ENCODE measurements at places on chromosomes 16 and 17. TPM values are rescaled to one million over a fixed set of nuclear protein-coding genes. Genes with fewer than 3 reads are reported as not detected.
A peak's percentile ranks its signal among the peaks of the same experiment; 100 is the strongest.

The CSF3 gene
- total RNA-seq, result not detected

The HOXB2 gene
- 28.1 TPM for total RNA-seq

The MMP28 gene
- total RNA-seq, result not detected

GRCh38 chr17:47789611-47790561 is 31.7 kb downstream of the OSBPL7 start:
- no peaks in the 10 kb centered on the region for H3K36me3 ChIP-seq
- peaks cover 65% of the 10 kb centered on the region for H3K27me3 ChIP-seq
- no peak overlapping the region for H3K27ac ChIP-seq
- peak; percentile 85 for DNase-seq
- H3K4me1 ChIP-seq, result peaks cover 8% of the 10 kb centered on the region
- H3K4me3 ChIP-seq, result peak overlapping the region; percentile 69

GRCh38 chr16:69171325-69172084 is 15.5 kb upstream of the SNTB2 start:
- no peaks in the 10 kb centered on the region for H3K27me3 ChIP-seq
- H3K4me3 ChIP-seq, result no peak overlapping the region
- H3K4me1 ChIP-seq, result peaks cover 33% of the 10 kb centered on the region
- no peak for DNase-seq
- no peak overlapping the region for H3K27ac ChIP-seq
- peaks cover 56% of the 10 kb centered on the region for H3K36me3 ChIP-seq

GRCh38 chr16:35748621-35749252 is 2289.3 kb downstream of the TP53TG3F start:
- H3K4me1 ChIP-seq, result no peaks in the 10 kb centered on the region
- H3K4me3 ChIP-seq, result no peak overlapping the region
- no peak overlapping the region for H3K27ac ChIP-seq
- no peak for DNase-seq
- no peaks in the 10 kb centered on the region for H3K27me3 ChIP-seq

DNA sequence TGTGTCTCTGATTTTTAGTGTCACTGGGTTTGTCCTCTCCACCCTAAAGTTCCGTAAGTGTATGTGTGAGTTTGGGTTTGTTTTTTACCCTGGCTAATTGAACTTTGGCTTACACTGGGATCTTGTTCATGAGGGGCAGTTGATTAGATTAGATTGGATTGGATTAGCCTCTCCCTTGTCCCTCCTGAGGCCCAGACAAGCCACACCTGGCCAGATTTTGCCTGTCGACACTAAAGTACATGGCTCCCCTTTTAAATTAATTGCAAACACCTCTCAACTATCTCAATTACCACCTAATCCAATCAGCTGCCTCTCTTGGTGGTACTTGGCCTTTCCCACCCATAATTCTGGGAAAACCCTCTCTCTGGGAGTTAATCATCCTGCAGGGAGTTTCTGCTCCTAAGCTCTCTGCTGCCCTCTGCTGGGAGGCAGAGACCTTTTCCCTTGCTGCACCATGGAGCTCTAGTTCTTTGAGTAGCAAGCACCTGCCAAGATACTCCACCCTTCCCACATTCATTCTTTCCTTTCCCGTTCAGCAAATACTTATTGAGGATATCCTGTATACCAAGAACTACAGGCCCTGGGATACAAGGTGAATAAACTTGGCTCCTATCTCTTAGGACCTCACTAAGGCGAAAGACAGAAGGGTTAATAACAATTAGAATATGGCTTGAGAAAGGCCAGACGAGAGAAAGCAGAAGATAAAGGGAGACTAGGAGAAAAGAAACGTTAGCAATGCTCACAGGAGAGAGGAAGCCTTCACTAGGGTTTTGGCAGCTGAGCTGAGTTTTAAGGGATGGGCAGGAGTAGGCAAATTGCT is 60.0 kb upstream of the MPHOSPH6 start:
- DNase-seq, result peak; percentile 89
- no peaks in the 10 kb centered on the region for H3K4me1 ChIP-seq
- H3K36me3 ChIP-seq, result no peaks in the 10 kb centered on the region
- peaks cover 21% of the 10 kb centered on the region for H3K27me3 ChIP-seq
- H3K27ac ChIP-seq, result no peak overlapping the region
- no peak overlapping the region for H3K4me3 ChIP-seq

DNA sequence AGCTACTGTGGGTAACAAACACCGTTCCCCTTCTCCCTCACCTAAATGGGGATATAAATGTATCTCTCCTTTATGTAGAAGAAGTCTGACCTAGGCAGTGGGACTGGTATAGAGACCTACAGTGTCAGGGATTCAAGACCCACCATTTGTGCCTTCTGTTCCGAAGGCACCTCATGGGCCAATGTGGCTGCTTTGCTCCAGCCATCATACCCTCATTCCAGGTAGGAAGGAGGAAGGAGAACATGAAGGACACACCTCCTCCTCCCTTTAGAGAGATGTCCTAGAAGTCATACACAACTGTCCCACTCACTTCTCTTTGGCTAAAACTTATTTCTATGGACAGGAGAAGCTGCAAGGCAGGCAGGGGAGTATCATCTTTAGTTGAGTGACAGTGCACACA is 8.3 kb upstream of the CRISPLD2 start:
- H3K36me3 ChIP-seq, result no peaks in the 10 kb centered on the region
- H3K4me3 ChIP-seq, result no peak overlapping the region
- H3K27me3 ChIP-seq, result peaks cover 9% of the 10 kb centered on the region
- H3K4me1 ChIP-seq, result peaks cover 23% of the 10 kb centered on the region
- no peak for DNase-seq

DNA sequence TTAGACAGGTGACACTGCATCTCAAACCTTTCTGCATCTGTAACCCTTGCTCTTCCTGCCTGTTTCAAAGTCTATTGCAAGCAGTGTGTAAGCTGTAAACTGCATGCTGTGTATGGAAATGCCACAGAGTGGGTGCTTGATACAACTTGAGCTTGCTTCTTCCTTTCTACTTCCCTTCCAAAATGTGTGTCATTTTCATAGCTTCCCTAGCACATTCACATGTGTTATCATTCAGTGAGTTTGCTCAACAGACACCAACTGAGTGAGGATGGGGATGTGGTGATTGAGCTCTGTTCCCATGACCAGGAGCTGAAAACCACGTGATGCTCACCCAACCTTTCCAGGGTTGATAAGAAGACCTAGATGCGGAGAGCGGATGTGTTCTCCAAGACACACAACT is 111.1 kb downstream of the VAT1L start:
- no peaks in the 10 kb centered on the region for H3K4me1 ChIP-seq
- no peaks in the 10 kb centered on the region for H3K36me3 ChIP-seq

DNA sequence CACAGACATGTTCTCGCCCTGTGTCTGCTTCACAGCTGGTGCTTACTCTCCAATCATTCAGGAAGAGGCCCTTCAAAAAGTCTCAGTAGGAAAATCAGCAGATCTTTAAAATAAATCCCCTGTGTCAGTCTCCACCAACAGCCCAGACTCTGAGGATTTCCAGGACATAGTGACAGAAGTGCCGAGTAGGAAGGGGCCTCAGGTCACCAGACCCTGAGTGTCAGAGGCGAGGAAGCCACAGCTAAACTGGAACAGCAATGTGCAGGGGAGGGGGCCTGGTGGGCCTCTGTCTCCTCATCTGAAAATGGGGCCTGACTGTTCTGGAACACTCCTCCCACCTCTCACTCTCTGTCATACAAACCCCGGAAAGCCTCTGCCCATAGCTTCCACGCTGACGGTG is 6.3 kb downstream of the CACNG4 start:
- DNase-seq, result no peak
- peaks cover 34% of the 10 kb centered on the region for H3K27me3 ChIP-seq
- no peaks in the 10 kb centered on the region for H3K36me3 ChIP-seq
- no peak overlapping the region for H3K27ac ChIP-seq
- peaks cover 4% of the 10 kb centered on the region for H3K4me1 ChIP-seq
- no peak overlapping the region for H3K4me3 ChIP-seq

- peaks cover 2% of the 10 kb centered on the region for H3K4me1 ChIP-seq
- H3K27me3 ChIP-seq, result no peaks in the 10 kb centered on the region
- no peak overlapping the region for H3K4me3 ChIP-seq
- no peak for DNase-seq
Observed at GRCh38 chr16:50303605-50304466, 37.5 kb downstream of the ADCY7 start.

DNA sequence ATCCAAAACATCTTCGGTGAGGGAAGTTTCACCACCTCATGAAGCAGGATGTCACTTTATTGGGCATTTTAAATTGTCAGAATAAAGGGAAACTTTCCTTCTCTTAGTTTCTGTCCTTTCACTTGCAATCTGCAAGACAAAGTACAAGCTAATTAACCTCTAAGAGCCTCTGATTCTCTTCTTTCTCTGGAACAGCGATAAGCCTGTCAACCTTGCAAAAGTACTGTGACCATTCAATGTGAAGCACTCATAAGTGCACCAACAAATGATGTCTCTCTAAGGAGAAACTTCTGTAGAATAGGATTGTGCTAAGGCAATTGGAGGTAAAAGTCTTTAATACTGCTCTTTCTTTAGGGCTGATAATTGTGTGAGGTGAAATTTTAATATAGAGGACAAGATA is 1622.3 kb downstream of the CDH8 start:
- no peaks in the 10 kb centered on the region for H3K36me3 ChIP-seq
- H3K4me1 ChIP-seq, result no peaks in the 10 kb centered on the region
- H3K27ac ChIP-seq, result no peak overlapping the region

GRCh38 chr16:79535130-79535529 is 65.4 kb downstream of the MAF start:
- H3K27me3 ChIP-seq, result peaks cover 4% of the 10 kb centered on the region
- no peak for DNase-seq
- H3K4me1 ChIP-seq, result no peaks in the 10 kb centered on the region
- H3K4me3 ChIP-seq, result no peak overlapping the region

DNA sequence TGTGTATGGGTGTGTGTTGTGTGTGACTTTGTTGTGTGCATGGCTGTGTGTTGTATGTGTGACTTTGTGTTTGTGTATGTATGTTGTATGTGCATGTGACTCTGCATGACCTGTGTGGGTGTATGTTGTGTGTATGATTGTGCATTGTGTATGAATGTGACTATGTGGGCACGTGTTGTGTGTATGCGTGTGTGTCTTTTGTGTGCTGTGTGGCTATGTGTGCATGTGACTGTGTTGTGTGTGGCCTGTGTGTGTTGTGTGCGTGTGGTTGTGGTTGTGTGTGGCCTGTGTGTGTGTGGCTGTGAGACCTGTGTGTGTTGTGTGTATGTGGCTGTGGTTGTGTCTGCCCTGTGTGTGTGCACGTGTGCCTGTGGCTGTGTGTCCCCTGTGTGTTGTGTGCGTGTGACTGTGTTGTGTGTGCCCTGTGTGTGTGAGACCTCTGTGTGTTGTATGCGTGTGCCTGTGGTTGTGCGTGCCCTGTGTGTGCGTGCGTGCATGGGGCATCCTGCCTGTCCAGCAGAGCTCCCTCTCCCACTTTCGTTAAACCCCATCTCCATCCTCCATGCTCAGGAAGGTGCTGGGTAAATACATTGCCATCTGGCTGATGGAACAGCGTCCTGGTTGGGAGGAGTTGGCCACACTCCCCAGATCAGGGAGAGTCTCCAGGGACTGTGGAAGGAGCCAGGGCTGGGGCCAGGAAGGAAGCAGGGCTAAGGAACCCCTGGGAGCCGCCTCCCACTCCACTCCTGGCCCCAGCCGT is 90.1 kb upstream of the GSE1 start:
- H3K27ac ChIP-seq, result no peak overlapping the region
- peaks cover 2% of the 10 kb centered on the region for H3K27me3 ChIP-seq
- DNase-seq, result no peak

DNA sequence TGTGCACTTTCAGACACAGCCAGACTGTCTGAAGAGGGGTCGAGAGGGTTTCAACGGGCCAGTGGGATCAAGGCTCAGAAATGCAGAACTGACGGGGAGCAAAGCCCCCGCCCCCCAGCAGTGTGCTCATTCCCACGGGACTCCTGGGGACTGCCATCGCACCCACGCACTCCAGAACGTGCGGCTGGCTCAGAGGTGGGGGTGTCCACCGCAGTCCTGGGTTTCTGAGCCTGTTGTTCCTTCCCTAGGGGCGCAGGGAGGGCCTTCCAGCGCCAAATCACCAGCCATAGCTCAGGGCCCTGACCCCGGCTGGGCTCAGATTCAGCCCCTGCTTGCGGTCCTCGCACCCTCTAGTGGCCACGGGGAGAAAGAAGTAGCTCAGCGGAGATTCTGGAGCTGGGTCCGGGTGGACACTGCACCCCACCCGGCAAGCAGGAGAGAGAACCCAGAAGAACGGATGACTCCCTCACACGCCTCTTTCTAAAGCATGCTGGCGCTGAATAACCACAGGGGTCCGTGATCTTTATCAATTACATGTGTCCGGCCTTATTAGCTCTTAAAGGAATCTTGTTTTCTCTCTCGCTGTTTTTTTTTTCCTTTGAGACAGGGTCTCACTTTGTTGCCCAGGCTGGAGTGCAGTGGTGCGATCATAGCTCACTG is 45.0 kb upstream of the USP7 start:
- no peaks in the 10 kb centered on the region for H3K4me1 ChIP-seq
- no peak overlapping the region for H3K27ac ChIP-seq
- no peak overlapping the region for H3K4me3 ChIP-seq

- no peaks in the 10 kb centered on the region for H3K4me1 ChIP-seq
- H3K27me3 ChIP-seq, result peaks cover 7% of the 10 kb centered on the region
- H3K27ac ChIP-seq, result no peak overlapping the region
- H3K4me3 ChIP-seq, result no peak overlapping the region
- no peak for DNase-seq
- no peaks in the 10 kb centered on the region for H3K36me3 ChIP-seq
Observed at GRCh38 chr16:1066584-1067172, 5.9 kb upstream of the SSTR5 start.

- DNase-seq, result no peak
- no peak overlapping the region for H3K27ac ChIP-seq
- no peaks in the 10 kb centered on the region for H3K4me1 ChIP-seq
- H3K36me3 ChIP-seq, result no peaks in the 10 kb centered on the region
Observed at GRCh38 chr17:72150632-72151460, 30.0 kb downstream of the SOX9 start.

GRCh38 chr16:55892821-55893220 is 17.6 kb upstream of the CES5A start:
- H3K27ac ChIP-seq, result no peak overlapping the region
- no peak for DNase-seq
- no peaks in the 10 kb centered on the region for H3K4me1 ChIP-seq
- no peaks in the 10 kb centered on the region for H3K36me3 ChIP-seq

DNA sequence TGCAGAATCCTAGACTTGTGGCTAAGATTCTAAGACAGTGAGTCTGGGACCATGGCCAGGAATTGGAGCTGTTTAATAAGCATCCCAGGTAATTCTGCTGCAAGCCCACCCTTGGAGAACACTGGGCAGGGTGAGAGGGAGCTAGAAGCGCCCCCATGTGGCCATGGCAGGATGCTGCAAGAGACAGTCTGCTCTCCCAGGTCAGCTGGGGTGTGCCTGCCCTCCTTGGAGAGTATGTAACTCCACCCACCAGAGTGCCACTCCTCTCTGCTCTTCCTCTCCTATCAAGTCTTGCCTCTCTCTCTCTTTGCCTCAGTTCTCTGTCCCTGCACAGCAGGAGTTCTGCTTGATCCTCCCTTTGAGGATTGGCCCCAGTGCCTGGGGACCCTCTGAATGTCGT is 14.9 kb downstream of the RCVRN start:
- DNase-seq, result no peak
- no peaks in the 10 kb centered on the region for H3K4me1 ChIP-seq
- H3K27me3 ChIP-seq, result no peaks in the 10 kb centered on the region
- no peak overlapping the region for H3K4me3 ChIP-seq
